ENCODE measurements at places on chromosomes 7 and 10. TPM values are rescaled to one million over a fixed set of nuclear protein-coding genes. Genes with fewer than 3 reads are reported as not detected.

Gene CAMK2B
- 3.3 TPM for polyA plus RNA-seq

Gene TSPAN33
- 81.0 TPM for polyA plus RNA-seq

Gene TRRAP
- 42.0 TPM for polyA plus RNA-seq

Gene FRMD4A
- polyA plus RNA-seq: 99.4 TPM

Gene GPR85
- 0.81 TPM for polyA plus RNA-seq

Gene IL6
- polyA plus RNA-seq: not detected

Gene NRAP
- 0.04 TPM for polyA plus RNA-seq

Gene GCK
- polyA plus RNA-seq: 4.7 TPM

Gene PVRIG
- 2.0 TPM for polyA plus RNA-seq

Gene THNSL1
- polyA plus RNA-seq: 12.9 TPM
